Activated naive CD8-positive, alpha-beta T cell treated with anti-CD3 and anti-CD28 coated beads for 36 hours (primary cell): ENCODE measurements at places on chromosomes 2 and 18.

GRCh38 chr2:120394764-120395163 is 48.8 kb downstream of the INHBB start:
- no peak for DNase-seq

DNA sequence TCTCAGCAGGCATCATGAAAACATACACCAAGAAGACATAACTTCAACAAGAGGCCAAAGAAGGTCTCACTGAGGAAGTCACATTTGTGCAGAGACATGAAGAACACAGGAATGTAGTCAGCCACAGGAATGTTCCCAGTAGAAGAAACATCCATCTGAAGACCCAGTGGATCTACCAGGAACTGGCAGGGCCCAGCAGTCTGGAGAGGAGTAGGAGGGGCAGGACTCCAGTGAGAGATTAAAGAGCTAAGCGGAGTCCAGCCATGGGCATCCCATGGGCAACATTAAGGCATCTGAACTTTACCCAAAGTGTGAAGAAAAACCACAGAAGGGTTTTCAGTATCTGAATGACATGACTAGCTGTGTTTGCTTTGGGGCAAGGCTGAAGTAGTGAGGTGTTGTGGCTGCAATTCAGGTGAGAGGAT is 103.1 kb downstream of the UPP2 start:
- no peak for DNase-seq

GRCh38 chr18:49285627-49286026 is 174.8 kb downstream of the DYM start:
- DNase-seq, result no peak

- DNase-seq, result no peak
Measured at GRCh38 chr2:53755121-53755520, 12.5 kb upstream of the CHAC2 start.

- DNase-seq, result no peak
Measured at GRCh38 chr2:125526093-125526492, 1129.9 kb upstream of the GYPC start.

- no peak for DNase-seq
Measured at GRCh38 chr2:218233543-218233942, 16.6 kb downstream of the ARPC2 start.

DNA sequence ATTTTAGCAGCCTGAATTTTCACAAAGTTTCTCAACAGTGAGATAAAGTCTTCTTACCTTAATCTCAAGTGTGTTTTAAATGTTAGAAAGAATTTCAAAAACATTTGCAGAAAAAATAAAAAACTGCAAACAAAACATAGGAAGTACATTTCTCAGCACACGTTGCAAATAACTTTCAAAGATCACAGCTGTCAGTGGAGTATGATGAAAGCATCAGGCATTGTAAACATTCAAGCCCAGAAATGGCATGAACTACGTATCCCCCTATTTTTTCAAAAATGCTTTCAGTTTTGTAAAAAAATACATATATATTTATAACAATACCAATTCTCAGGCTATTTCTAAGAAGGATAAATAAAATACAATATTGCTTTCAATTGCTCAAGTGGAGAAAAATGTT is 320.6 kb upstream of the TFPI start:
- no peak for DNase-seq

DNA sequence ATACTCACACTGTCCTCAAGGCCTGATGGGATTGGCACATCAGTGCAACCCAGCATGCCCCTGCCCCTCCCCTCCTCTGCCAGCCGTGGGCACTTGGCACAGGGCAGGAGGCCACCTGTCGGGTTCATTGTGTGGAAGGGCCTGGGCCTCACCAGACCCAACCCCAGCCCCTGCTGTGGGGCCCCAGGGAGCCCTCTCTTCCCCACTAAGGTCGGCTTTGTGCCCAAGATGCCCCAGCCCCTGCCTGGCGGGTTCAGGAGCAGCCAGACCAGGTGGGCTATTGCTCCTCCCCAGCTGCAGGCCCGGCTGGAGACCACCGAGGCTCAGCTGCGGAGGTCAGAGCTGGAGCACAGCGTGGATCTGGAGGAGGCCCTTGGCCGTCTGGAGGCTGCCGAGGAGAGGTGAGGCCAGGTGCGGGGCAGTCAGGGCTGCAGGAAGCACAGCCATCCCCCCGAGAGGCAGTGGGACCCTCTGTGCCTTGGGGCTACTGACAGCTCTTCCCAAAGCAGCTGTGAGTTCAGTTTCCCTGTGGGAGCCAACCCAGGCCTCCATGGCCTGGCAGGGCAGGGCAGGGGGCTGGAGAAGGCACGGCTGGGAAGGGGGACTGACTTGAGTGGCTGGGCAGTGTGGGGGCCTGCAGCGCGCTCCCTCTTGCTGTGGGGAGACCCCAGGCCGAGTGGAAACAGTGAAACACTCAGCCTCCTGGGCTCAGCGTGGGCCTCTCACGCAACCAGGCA is 16.3 kb downstream of the CROCC2 start:
- no peak for DNase-seq

GRCh38 chr2:30677861-30678385 is 129.3 kb downstream of the CAPN13 start:
- DNase-seq, result no peak

GRCh38 chr2:12043131-12043530 is 296.7 kb downstream of the LPIN1 start:
- DNase-seq, result no peak

- peak; percentile 22 for DNase-seq
Measured at GRCh38 chr2:162317861-162318327, 590 bp downstream of the IFIH1 start.

GRCh38 chr18:48293954-48294898 is 115.0 kb downstream of the ZBTB7C start:
- DNase-seq, result no peak

DNA sequence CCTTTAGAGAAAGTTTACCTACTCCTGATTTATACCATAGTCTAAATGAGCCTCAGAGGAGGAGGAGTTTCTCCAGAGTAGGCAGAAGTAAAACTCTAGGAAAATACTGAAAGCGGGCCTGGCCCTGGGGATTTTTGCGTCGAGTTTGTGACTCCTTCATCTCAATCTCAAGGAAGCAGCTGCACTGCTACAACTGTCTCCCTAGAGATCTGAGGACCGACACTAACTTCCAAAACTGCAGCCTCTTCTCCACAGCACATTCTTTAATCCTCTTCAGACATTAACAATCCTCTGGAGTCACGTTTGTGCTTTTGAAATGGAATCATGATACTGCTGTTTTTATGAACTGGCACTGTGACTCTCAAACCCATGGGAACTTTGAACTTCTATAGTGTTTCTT is 281.4 kb downstream of the KCNS3 start:
- DNase-seq, result no peak

- no peak for DNase-seq
Measured at GRCh38 chr18:67243799-67244587, 272.5 kb downstream of the DSEL start.

DNA sequence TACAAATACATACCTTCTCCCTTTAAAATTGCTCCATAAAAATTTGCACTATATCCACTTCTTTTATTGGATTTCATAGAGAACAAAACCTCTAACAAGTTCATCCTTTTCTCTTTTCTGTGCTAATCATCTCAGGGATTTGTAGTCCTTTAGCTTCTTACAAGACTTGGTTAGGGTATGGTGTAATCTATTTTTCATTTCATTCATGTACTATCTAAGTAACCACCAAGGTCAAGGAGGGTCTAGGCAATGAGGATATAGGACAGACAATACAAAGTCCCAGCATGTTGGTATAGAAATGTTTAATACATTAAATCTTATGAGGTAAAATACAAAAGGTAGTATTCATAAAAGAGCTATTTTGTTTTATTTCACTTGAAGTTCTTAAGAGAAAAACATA is 17.5 kb downstream of the C2orf69 start:
- DNase-seq, result no peak

GRCh38 chr2:54669677-54670484 is 53.6 kb upstream of the EML6 start:
- no peak for DNase-seq

DNA sequence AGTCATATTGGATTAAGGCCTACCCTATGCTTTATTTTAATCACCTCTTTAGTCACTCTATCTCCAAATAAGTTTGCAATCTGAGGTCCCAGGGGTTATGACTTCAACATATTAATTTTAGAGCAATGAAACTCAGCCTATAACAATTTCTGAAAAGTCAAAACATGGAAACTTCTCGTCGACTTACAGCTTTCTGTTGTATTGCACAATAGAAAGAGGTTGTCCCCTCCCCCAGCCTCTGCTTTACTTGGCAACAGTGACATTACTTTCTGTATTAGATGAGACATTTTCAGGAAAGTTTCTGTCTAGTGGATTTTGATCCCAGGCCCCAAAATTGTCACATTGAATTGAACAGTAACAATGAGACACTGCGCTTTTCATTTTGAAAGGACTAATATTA is 326.4 kb downstream of the THSD7B start:
- DNase-seq, result no peak

DNA sequence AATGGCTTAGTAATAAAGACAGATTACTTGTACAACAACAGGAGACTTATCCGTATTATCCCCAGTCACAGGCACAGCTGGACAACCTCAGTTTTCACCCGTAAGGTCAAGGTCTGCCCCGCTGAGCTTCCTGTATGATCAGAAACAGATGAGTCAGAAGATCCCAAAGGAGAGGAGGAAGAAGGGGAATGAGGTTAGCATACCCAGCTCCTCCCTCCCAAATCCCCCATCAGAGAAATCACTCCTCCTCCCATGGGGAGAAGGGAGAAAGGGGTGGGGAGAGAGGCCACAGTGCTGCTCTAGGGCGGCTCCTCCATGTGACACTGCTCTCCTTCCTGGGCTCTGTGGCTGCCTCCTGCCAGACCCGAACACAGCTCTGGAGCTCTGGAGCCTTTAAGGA is 53.8 kb upstream of the SPTBN1 start:
- no peak for DNase-seq

DNA sequence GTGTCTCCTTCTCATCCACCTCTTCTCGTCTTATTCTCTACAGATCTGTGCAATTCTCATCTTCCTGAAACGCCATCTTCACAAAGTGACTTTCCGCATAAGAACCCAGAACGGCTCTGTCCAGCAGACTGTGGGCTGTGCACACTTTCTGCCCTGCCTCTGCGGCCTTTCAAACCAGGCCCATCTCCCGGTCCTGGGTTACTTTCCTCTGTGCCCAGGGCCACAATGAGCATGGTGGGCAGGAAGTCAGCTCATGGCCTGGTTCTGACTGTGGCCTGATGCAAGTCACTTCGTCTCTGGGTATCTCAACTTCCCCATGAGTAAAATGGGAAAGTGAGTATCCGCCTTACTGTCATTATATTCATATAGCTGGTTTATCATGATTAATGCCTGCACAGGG is 71.7 kb upstream of the TMEM200C start:
- no peak for DNase-seq

- DNase-seq, result no peak
Measured at GRCh38 chr18:56807901-56808300, 156.7 kb downstream of the WDR7 start.

DNA sequence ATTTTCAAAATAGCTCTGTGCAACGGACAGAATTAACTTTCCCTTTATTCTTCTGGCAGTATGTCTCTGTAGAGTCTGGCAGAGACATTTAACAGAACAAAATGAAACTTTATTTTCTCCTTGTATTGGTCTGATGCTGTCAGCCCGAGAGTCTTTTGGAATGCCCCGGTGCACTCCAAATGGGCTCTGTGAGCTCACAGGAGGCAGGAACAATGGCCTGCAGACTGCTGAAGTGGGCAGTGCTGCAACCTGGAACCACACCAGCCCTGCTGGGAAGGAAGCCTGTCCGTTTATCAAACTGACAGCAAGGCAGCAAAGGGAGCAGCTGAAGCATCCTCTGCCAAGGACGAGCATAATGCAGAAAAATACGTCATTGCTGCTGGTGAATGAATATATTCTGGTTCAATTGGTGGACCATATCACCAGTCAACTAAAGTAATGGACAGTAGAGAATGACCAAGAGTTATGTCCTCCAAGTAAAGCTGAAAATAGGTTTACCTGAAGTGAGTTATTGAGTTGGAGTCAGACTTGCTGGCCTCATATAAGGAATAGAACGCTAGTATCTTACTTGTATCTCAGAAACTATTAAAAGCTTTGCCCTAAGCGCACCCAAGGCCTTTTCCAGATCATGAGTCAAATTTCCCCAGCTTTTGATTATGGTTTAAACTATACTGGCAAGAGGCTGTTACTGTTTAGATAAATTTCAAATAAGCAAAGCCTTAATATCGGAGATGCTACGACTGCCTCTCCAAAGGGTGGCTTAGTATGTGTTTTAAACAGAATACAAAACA is 207.6 kb upstream of the TANK start:
- DNase-seq, result no peak

DNA sequence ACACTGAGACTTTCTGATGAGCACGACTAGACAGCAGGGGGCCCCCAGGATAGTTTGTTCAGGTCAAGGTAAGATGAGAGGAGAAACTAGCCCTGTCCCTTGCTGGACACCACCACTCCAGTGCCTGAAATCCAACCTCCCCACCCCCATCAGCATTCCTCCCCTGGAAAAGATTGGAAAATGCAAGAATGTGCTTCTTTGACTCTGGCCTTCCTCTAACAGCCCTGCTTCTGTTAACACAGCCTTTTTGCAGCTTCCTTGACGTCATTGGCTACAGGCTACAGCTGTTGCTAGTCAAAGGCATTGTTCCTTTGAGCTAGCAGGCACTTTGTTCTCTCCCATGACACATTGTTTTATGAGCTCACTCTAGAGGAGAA is 20.1 kb upstream of the LTBP1 start:
- DNase-seq, result no peak

DNA sequence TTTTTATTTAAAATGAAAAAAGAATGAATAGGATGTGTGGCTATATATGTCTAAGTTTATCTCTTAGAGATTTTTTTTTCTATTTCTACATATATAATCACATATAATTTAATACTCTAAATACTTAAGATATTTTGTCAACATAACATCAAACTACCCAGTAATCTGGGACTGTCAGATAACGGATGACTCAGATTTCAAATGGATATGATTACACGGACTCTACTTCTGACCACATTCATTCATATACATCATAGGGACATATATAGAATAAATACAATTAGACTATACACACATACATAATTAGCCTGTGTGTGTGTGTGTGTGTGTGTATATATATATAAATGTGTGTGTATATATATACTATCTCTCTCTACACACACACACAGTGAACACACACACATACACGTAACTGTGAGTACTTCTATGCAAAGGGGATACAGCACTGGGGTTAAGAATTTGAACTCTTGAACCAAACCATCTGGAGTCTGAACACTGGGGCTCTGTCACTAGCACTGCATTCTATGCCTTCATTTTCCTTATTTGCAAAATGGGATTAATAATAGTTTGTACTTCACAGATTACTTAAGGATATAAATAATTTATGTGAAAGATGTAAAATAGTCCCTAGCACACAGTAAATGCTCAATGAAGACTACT is 59.5 kb downstream of the CHN1 start:
- DNase-seq, result no peak

- no peak for DNase-seq
Measured at GRCh38 chr2:23509596-23510292, 124.8 kb downstream of the KLHL29 start.

- DNase-seq, result no peak
Measured at GRCh38 chr2:238286095-238286494, 2.3 kb downstream of the PER2 start.

GRCh38 chr2:150391779-150392178 is 95.7 kb downstream of the RND3 start:
- no peak for DNase-seq
